ENCODE measurements at places on chromosomes 5 and 9.
A peak's percentile ranks its signal among the peaks of the same experiment; 100 is the strongest.

- peak; percentile 68 for DNase-seq
These were observed 15.0 kb upstream of the PTBP3 start for GRCh38 chr9:112348257-112349007.

- no peak for DNase-seq
These were observed 117.4 kb upstream of the GDNF start for GRCh38 chr5:37957218-37957617.

- DNase-seq: no peak
These were observed 6.1 kb upstream of the ADGRD2 start for GRCh38 chr9:124444166-124444565.

- DNase-seq: no peak
These were observed 36.9 kb upstream of the EXOC3 start for GRCh38 chr5:406041-406440.

DNA sequence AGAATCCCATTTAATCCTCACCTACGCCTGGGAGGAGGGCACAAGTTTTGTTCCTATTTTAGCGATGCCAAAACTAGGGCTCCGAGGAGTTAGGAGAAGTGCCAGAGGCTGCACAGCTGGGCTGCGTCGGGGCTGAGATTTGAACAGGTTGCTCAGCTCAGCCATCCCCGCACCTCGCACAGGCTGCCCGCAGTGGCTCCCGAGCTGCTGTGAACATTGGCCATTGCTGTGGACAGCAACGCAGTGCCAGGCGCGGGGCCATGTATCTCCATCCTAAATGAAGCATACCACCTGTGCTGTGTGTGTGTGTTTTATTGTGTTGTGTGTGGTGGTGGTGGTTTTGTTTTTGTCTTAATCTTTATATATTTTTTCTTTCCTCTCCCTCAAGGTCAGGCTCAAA, 52.0 kb downstream of the AK8 start:
- no peak for DNase-seq

GRCh38 chr5:170166101-170166500, 60.4 kb downstream of the FOXI1 start:
- DNase-seq: no peak

GRCh38 chr5:177471610-177472356, 1.7 kb downstream of the DBN1 start:
- DNase-seq: peak; percentile 61

- no peak for DNase-seq
These were observed 122.4 kb upstream of the MSX2 start for GRCh38 chr5:174601946-174602345.

GRCh38 chr5:135153661-135154060, 119.6 kb upstream of the PITX1 start:
- DNase-seq: no peak
